ENCODE measurements at places on chromosomes 5 and 9.

- no peak for DNase-seq
Measured at GRCh38 chr5:96919754-96920197, 16.1 kb upstream of the LNPEP start.

DNA sequence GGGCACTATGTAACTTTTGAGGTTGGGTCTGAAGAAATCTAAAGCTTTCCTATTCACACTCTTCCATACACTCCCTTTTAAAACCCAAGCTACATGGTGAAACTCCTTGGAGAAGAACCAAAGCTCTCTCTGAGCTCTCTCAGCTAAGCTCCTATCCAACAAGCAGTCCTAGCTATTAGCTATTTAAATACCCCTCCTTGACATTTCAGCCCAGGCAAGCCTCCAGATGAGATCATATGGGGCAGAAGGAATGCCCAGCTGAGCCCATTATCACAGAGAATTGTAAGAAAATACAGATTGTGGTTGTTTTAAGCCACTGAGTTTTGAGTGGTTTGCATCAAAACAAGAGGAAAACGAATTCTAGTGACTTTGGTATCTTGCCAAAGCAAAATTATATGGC, 15.2 kb downstream of the HSPB3 start:
- no peak for DNase-seq

DNA sequence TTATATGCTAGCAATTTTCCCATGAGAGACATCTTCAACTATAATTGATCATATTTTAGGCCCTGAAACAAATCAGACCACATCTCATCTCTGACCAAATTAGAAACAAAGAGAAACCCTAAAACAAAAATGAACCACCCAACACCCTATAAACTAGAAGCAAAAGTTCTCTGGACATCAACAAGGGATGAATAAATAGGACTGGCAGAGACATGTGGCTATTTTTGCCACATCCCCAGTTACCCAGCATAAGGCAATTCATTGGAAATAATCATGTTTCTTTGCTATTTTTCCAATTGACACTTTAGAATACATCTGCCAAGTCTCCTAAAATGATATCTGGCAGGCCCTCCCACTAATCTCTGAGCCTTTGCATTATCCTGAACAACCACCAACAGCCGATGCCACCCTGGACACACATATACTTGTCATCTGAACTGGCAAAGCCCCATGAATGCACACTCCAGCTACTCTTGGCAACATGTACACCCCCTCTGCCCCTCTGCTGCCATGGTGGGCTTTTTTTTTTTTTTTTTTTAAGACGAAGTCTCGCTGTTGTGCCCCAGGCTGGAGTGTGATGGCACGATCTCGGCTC, 53.5 kb upstream of the EQTN start:
- DNase-seq: no peak

- DNase-seq: no peak
Measured at GRCh38 chr5:98414938-98415337, 358.5 kb upstream of the RGMB start.

DNA sequence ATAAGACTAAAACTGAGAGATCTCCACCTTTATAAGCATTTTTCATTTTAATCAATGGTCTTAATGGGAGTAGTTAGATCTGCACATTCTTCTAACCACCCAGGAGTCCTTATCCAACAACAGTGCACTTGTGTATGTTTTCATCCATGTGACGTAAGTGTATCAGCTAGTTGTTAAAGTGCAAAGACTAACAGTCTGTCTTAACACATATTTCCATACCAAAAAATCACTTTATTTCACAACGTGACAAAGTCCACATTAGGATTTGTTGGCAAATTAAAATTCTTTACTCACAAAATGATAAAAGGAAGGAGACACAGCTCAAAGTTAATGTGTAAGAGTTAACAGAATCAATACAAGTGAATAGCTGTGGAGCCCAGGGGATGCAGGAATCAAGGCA, 1.9 kb upstream of the SMC2 start:
- no peak for DNase-seq

- no peak for DNase-seq
Measured at GRCh38 chr5:173333925-173334661, 5.9 kb upstream of the STC2 start.

- DNase-seq: no peak
Measured at GRCh38 chr5:26419987-26420386, 618.4 kb downstream of the CDH9 start.

DNA sequence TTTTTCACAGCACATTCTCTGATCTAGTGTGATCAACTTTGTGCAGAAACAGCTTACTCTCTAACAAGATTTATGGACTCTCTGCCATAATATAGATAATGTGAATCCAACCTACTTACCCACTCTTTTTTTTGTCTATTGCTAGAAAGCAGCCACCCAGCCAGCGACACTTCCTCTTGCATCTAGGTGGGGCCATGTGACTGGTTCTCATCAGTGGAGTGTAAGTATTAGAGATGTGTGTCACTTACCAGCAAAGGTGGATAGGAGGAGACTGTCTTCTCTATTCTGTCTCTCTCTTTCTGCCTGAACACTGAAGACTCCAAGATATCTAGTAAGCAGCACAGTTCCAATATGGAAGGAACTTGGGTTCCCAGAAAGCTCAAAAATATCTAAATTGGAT, 174.8 kb downstream of the MCTP1 start:
- DNase-seq: no peak

Measured in SHP77 (cell line).